ENCODE measurements at places on chromosomes 16 and 17.

DNA sequence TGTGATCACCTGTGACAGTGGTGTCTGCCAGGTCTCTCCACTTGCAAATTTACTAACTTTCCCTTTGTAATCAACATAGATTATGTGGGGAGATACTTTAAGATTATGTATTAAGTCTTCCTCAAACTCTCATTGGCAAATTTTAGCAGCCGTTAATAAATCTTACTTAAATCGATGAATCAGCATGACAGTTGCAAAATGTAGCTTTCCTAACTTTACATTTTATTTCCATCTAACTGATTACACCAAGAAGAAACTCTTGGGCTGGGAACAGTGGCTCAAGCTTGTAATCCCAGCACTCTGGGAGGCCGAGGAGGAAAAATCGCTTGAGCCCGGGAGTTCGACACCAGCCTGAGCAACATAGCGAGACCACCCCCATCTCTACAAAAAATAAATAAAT is 23.3 kb upstream of the CPNE2 start:
- DNase-seq = no peak

GRCh38 chr17:20086416-20087076 is 77.4 kb downstream of the SPECC1 start:
- DNase-seq = no peak

- no peak for DNase-seq
Observed at GRCh38 chr16:70752426-70752825, 48.5 kb downstream of the VAC14 start.

GRCh38 chr17:61575983-61576382 is 15.0 kb downstream of the NACA2 start:
- DNase-seq = no peak

GRCh38 chr16:10738231-10739077 is 5.2 kb upstream of the NUBP1 start:
- peak; percentile 67 for DNase-seq

GRCh38 chr16:2474877-2475412 is at the start of gene TBC1D24:
Gene TBC1D24, plus strand, starts transcription at chr16:2475127. Its CDS starts 21,022 bp downstream, at chr16:2496149.
- DNase-seq = peak; percentile 99

GRCh38 chr17:74763565-74764387 is 12.4 kb downstream of the NAT9 start:
- no peak for DNase-seq

DNA sequence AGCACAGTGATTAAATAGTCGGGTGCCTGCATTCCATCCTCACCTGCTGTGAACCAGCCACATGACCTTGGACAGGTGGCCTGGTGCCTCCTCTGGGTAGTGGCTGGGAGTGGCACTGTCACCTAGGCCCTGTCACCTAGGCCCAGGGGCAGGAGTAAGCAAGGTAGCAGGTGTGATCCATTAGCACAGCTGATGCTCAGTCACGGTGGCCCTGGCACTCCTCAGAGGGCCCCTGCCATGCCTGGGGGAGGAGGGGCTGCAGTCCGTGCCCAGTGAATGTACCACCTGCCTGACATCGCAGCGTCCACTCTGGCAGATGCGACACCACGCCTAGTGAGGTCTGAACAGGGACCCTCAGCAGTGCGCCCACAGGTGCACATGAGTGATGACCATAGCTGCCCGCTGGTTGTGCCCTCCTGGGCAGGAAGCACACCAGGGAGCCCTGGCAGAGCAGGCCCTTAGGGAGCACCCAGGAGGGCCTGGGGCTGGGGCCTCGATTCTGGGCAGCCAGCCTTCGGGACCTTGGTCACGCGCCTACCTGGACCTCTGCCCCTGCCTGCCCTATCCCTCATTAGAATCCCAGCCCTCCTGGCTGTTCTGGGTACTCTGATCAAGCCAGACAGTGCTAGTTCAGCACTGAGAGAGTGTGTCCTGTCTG is 33.1 kb upstream of the CRISPLD2 start:
- no peak for DNase-seq

- DNase-seq = no peak
Observed at GRCh38 chr17:82108038-82108437, 10.0 kb upstream of the FASN start.
